NB4 (cell line): ENCODE measurements at places on chromosomes 16 and 17.
A peak's percentile ranks its signal among the peaks of the same experiment; 100 is the strongest.

DNA sequence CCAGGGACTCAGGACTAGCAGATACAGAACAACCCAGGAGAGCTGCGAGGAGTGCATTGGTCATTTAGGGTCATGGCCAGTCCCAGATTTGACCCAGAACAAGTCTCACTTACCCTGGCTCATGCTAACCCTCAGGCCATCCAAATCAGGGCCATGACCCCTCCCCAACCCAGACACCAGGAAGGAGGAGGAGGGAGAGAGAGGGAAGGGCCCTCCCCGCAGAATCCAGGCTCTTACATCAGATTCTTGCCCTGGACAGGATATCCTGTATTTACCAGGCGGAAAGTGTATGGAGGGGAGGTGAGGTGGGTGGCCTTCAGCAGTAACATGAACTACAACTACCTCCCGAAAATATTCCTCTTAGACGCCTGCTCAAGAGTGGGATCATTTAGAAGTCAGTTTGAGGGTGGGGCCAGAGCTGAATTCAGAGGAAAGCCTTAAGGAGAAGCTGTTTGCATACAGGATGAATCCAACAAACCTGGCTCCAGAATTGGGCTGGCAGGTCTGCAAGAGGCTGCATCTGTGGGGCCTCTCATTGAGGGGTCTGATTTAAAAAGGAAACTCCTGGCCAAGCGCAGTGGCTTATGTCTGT is 2.1 kb downstream of the VAT1 start:
- DNase-seq: peak; percentile 65

DNA sequence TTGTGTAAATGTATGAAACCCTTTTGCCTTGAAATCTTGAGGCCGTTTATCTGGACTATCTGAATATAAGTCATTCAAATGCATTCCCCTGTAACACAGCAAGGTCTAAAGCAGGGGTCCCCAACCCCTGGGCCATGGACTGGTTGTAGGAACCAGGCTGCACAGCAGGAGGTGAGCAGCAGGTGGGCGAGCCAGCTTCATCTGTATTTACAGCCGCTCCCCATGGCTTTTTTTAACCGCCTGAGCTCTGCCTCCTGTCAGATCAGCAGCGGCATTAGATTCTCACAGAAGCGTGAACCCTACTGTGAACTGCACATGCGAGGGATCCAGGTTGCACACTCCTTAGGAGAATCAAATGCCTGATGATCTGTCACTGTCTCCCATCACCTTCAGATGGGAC is 24.1 kb downstream of the DNAH3 start:
- no peak for DNase-seq

GRCh38 chr16:73213732-73214455 is 166.0 kb upstream of the ZFHX3 start:
- no peak for DNase-seq

DNA sequence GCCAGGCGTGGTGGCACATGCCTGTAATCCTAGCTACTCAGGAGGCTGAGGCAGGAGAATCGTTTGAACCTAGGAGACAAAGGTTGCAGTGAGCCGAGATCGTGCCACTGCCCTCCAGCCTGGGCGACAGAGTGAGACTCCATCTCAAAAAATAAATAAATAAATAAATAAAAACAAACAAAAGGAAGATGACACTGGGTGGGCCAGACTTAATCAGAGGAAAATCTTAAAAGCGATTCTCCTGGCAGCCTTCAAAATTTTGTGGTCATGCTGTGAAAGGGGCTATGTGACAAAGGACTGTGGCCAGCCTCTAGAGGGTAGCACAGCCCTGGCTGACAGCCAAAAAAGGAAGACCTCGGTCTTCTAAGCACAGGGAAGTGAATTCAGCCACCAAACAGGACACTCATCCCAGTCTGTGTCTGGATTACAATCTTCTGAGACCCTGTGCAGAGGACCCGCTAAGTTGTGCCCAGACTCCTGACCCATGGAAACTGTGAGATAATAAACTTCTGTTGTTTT is 391.1 kb downstream of the CNTNAP4 start:
- peak; percentile 47 for DNase-seq

DNA sequence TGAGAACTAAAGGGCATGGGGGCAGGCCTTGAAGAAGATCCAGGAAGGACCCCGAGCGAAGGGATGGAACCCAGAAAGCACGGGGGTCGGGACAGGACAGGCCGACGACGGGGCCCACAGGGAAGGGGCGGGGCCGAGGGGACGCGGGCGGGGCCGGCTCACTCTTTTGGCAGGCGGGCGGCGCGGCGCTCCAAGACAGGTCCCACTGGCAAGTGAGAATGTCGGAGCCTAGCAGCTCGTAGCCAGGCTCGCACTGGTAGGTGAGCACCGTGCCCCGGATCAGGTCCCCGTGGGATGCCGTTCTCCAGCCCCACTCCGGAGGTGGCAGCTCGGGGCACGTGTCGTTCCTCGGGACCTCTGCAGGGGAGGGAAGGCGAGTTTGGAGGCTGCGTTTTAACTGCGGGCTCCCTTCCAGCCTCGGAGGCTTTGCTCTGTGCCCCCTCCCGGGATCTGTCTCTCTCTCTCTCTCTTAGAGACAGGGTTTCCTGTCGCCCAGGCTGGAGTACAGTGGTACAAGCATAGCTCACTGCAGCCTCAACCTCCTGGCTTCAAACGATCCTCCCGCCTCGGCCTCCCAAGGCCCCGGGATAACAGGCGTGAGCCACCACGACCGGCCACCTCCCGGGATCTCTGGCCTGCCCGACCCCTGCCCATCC is 13.7 kb upstream of the CDIPT start:
- no peak for DNase-seq

DNA sequence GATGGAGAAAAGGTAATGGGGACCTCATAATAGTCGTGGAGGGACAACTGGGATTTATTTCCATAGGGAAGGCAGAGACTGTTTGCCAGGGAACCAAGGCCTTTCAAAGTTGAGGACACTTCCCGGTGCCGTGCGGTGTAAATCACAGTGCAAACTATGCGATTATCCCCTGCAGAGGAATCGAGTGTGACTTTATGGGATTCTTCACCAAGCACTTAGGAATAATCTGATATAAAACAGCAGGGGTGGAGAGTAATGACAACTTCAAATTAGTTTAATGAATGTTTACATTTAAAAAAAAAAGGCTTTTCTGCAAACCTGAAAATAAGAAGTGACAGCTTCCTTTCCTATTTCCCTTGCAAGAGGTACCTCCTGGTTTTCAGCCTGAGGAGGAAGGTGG is 538.2 kb downstream of the MAF start:
- DNase-seq: no peak

GRCh38 chr16:59060207-59060606 is 326.1 kb upstream of the GOT2 start:
- DNase-seq: no peak

GRCh38 chr16:53131050-53131362 is 76.2 kb downstream of the CHD9 start:
- DNase-seq: no peak

DNA sequence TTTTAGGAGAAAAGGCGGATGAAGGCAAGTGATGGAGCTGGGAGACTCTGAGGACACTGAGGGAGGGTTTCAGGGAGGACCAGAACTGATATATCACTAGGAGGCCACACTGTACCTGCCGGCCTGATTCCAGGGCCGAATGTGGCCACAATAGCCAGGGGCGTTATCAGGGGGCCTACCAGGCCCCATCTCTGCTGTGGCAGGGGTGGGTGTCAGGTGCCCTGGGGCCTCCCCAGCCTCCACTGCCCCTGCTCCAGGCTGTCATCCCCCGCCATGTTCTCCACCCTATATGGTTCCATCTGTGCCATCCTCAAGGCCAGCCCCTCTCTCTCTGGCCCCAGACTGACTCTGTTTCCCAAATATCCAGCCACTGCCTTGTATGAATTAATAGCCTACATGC is 246.5 kb downstream of the GSG1L start:
- DNase-seq: no peak

GRCh38 chr16:74736531-74737157 is 36.0 kb upstream of the MLKL start:
- no peak for DNase-seq

DNA sequence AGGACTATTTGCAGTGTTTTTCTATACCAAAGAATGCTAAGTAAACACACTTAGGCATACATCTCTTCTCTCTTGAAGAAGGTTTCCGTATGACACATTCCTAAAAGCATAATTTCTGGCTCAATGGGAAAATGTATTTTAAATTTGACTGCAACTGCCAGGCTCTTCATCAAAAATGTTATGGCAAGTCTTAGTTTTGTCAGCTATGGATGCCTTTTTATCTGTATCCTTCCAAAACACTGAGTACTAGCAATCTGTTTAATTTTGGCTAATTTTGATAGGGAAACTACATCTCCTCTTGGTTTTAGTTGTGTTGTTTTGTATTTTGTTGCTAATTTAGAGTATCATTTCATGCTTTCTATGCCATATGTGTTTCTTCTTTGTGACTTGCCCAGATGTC is 35.4 kb downstream of the MRPS23 start:
- no peak for DNase-seq

GRCh38 chr17:16529906-16530305 is 37.9 kb upstream of the LRRC75A start:
- no peak for DNase-seq
